Thoracic aorta endothelial cell (primary cell): ENCODE measurements at places on chromosomes 6 and 20. TPM values are rescaled to one million over a fixed set of nuclear protein-coding genes. Genes with fewer than 3 reads are reported as not detected.

CAGE1 gene
- under 0.01 and 0.07 TPM in 2 replicates for total RNA-seq

BFSP1 gene
- 2.3 and 3.3 TPM in 2 replicates for total RNA-seq

XKR7 gene
- total RNA-seq: not detected in 2 replicates

PRR18 gene
- total RNA-seq: not detected in 2 replicates

GGTLC1 gene
- not detected in 2 replicates for total RNA-seq

DYNLRB1 gene
- 61.6 and 74.7 TPM in 2 replicates for total RNA-seq

OLIG3 gene
- total RNA-seq: not detected in 2 replicates

COL11A2 gene
- total RNA-seq: 0.13 and 0.29 TPM in 2 replicates

HLA-DMA gene
- total RNA-seq: 0.57 and 0.93 TPM in 2 replicates

KHDC1 gene
- total RNA-seq: 1.1 and 1.5 TPM in 2 replicates

SPINT4 gene
- total RNA-seq: not detected in 2 replicates

NFATC2 gene
- 5.7 and 7.0 TPM in 2 replicates for total RNA-seq

NKAPL gene
- total RNA-seq: 0.43 and 0.80 TPM in 2 replicates

LSM2 gene
- total RNA-seq: 51.3 and 55.1 TPM in 2 replicates
